Hippocampal formation (tissue), 2 donors: ENCODE measurements at places on chromosomes 12 and 14.

- no peak for DNase-seq
Measured at GRCh38 chr12:46150735-46151134, 118.1 kb downstream of the SLC38A1 start.

GRCh38 chr12:71484272-71484905 is 44.8 kb downstream of the LGR5 start:
- no peak for DNase-seq

DNA sequence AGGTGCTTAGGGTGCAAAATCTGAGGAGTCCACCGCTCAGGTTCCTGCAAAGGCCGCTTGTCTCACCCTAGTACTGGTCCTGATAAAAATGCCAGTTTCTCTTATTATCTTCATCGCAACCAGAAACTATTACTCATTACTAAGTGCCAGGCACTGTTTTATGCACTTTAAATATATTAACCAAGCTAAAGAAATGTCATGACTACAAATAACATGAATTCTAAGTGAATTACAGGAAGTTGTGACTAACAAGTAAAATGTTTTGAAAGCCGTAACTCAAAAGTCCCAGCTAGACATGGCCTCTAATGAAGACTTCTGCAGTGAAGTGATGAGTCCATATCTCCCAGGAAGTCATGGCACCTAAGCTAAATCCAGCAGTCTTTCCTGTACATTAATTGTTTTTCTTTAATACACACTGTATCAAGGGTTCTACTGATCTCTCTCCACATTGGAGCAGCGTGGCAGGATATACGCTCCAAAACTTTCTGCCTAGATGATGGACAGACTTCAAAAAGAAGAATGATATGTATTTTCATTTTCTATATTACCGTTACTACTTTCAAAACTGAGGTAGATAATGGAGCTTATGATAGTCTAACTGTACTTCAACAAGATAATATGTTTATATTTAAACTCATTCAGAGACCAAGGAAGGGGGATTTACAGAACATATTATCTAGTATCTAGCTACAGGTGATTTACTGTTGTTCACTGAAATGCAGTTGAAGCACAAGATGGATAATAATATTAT is 117.3 kb upstream of the ARID2 start:
- DNase-seq: no peak

DNA sequence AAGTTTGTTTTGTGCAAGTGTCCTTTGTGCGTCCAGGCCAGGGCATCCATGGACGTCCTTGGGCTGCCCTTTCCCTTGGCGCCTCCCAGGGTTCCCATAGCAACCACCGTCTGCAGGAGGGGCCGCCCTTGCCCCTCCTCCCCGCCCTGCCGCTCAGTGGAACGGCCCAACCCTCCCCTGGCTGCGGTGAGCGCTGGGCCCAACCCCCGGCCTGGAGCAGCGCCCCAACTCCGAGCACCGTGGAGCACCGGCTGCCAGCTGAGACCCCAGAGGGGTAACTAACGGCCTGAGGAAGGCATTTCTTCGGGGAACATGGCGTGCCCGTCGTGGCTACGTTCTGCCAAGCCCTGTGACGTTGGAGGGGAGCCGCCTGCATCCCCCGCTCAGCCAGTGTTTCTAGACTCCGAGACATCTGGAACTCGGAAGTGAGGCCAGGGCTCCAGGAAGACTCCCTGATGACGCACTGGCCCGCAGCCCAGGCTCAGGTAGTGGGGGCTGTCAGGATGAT is 5.3 kb upstream of the ACACB start:
- peak; percentile 86 for DNase-seq

- DNase-seq: no peak
Measured at GRCh38 chr12:50099302-50100008, 4.4 kb upstream of the GPD1 start.

DNA sequence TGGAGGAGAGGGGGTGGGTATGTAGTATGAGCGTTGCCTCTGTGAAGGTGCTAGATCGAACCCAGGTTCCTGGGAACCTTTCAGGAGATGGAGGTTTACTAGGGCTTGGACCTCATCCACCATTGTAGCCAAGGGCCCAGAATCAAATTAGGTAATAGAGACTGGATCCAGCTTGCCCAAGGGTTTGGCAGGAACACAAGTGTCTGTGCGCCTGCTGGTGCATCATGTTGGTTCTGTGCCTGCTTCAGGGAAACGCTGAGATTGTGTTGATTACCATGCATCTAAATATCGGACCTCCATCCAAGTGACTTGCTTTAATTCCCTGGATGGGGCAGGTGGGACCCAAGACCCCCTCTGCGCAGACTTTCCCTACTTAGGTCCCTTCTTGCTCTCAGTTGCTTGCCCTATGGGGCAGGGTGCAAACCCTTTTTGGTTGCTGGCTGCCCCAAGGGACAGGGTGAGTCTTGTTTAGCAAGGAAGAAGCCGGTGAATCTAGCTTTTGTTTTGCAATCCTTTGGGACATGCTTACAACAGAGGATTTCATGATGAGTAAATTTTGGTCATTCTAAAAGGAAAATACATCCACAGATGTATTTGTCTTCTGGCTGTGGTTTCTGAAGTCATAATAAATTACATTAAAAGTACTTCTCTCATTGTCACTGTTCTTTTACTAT is 189.8 kb upstream of the PRICKLE1 start:
- DNase-seq: no peak

GRCh38 chr14:34461334-34462131 is 507 bp downstream of the SPTSSA start:
- no peak for DNase-seq

DNA sequence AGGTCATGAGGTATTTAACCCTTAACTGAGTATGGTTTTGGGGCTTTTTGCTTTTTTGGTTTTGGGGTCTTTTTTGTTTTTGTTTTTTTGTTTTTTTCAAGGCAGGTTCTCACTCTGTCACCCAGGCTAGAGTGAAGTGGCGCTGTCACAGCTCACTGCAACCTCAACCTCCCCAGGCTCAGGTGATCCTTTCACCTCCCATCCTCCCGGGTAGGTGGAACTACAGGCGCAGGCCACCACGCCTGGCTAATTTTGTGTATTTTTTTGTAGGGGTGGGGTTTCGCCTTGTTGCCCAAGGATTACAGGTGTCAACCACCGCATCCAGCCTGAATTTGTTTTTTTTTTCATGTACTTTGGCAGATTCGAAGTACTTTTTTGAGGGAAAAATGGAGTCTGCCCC is 19.9 kb downstream of the RAP1B start:
- DNase-seq: no peak

DNA sequence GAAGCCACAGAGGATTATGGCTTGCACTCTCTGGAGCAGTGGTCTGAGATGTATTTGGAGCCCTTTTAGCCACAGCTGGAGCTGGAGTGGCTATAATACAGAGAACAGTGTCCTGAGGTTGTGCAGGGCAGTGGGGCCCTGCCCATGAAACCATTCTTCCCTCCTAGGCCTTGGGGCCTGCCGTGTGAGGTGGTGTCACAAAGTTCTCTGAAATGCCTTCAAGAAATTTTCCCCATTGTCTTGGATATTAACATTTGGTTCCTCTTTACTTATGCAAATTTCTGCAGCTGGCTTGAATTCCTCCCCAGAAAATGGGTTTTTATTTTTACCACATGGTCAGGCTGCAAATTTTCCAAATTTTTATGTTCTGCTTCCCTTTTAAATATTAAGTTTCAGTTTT is 79.3 kb downstream of the UNC79 start:
- no peak for DNase-seq

DNA sequence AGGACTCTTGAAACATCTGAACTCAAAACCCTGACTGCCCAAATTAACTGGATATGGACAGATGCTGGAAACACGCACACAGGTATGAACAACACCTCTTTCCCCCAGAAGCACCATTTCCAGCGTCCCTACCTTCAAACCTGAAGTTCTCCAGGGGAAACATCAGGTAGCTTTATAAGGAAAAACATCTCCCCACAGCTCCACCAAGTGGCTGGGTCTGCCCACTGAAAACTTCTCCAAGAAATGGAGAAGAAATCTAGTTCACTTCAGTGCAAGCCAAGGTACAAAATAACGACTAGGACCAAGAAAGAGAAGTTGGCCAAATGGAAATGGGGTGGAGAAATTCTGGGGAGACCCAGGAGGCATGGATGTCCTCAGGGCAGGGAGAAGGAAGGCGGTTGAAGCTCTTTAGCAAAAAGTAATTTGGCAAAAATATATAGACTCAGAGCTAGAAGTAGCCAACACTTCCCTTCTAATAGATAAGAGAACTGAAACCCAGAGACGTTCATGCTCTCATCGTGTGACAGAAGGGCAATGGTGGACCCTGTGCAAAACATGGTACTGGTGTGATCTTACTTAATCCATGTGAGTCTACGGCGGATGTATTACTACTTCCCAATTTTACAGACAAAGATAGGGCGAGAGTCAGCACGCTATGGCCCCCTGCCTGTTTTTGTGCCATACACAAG is 10.5 kb upstream of the NUAK1 start:
- no peak for DNase-seq

GRCh38 chr12:7756993-7757392 is 8.0 kb upstream of the NANOGNB start:
- no peak for DNase-seq

- DNase-seq: no peak
Measured at GRCh38 chr12:83541446-83541845, 854.7 kb downstream of the TMTC2 start.

DNA sequence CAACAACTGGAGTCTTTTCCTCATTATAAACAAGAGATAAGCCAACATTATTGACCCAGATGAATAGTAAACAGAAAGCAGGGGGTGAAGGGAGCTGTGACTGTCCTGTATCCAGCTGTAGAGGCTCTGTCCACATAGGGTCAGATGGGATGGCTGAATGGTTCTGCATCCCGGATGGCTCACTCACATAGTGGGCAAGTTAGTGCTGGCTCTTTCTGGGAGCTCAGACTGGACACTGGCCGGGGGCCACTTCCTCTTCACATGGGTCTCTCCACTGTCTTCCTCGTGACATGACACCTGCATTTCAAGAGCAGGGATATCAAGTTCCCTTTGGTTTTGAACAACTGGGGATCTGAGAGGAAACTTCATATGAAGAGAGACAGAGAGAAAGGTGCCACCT is 969.6 kb upstream of the TMEM132C start:
- no peak for DNase-seq

DNA sequence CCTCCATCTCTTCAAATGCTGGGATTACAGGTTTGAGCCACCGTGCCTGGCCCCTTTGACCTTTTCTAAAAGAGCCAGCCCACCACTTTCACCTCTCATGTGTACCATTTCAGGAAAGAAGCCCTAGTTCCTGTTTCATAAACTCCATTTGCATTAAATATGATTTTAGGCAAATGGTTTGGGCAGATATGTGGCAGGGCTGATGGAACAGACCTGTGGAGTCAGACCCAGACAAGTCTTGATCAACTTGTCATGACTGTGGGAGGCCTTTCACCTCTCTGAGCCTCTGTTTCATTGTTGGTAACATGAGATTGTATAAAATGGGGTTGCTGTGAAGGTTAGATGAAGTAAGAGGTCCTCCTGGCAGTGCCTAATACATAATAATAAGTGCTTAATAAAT is 5.2 kb upstream of the MAP3K9 start:
- DNase-seq: no peak

- no peak for DNase-seq
Measured at GRCh38 chr14:21263284-21264024, 5.8 kb downstream of the HNRNPC start.

GRCh38 chr12:113266106-113266895 is 45.0 kb downstream of the TPCN1 start:
- no peak for DNase-seq

- DNase-seq: no peak
Measured at GRCh38 chr14:106201376-106201775, 675.0 kb downstream of the TMEM121 start.
